ENCODE measurements at places on chromosomes 2 and 18.
A peak's percentile ranks its signal among the peaks of the same experiment; 100 is the strongest.

GRCh38 chr18:50444539-50444938 is 69.7 kb downstream of the SKA1 start:
- DNase-seq, result no peak

GRCh38 chr2:109648041-109648527 is 33.9 kb downstream of the SOWAHC start:
- no peak for DNase-seq

- peak; percentile 58 for DNase-seq
Measured at GRCh38 chr2:43127208-43127940, 99.0 kb downstream of the ZFP36L2 start.

- peak; percentile 64 for DNase-seq
Measured at GRCh38 chr2:32357318-32358110, 691 bp downstream of the BIRC6 start.

GRCh38 chr2:19642501-19642900 is 259.3 kb downstream of the TTC32 start:
- DNase-seq, result no peak
